ENCODE measurements at places on chromosomes 6 and 20.

- no peak for DNase-seq
These were observed 38.0 kb downstream of the PHIP start for GRCh38 chr6:79040083-79040482.

- no peak for DNase-seq
These were observed 975 bp downstream of the BMP7 start for GRCh38 chr20:57265336-57265996.

DNA sequence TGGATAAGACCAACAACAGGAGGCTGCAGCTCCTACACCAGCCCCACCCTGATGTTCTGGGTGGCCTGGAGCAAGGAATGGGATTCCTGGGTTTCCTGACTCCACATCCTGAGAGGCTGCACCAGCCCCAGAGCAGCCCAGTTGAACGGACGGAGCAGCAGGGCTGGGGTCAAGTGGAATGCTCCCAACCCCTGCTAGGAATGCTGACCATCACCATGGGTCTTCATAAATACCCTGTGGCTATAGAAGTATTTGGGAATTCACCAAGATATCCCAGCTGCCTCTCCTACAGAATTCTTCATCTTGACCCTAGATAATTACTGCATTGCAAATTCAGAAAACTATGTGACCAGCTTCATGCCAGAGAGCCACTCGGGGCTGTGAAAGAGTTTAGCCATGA lies 180.3 kb downstream of the THBS2 start:
- DNase-seq: peak; percentile 93

DNA sequence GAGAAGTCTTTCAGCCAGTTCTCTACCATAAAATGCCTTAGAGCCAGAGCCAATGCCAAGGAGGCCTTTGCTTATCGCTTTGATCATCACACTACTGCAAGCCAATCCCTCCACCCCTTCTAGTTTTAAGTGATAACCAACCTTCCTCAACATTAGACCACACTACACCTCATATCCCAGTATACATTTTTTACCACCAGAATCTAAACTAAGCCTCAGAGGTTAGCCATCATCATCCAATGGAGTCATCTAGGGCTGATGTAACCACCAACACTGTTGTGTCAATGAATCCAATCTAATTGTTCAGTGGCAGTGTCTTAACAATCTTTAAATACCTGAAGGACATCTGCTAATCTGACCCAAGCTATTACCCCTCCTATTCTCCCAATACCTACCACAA lies 6.4 kb downstream of the ZUP1 start:
- no peak for DNase-seq

- DNase-seq: peak; percentile 29
These were observed 194.8 kb downstream of the COL9A1 start for GRCh38 chr6:70107852-70108629.

DNA sequence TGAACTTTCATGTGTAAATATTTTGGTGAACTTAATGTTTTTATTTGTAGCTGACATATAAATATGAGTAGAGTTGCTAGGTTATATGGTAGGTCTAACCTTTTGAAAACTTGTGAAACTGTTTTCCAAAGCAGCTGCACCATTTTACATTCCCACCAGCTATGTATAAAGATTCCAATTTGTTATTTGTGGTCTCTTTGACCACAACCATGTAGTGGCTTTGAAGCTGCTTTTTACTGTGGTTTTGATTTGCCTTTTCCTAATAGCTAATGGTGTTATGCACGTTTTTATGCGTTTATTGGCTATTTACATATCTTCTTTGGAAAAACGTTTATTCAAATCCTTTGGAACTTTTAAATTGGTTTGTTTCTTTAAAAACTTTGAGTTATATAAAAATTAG lies 10.3 kb downstream of the CST3 start:
- DNase-seq: no peak

DNA sequence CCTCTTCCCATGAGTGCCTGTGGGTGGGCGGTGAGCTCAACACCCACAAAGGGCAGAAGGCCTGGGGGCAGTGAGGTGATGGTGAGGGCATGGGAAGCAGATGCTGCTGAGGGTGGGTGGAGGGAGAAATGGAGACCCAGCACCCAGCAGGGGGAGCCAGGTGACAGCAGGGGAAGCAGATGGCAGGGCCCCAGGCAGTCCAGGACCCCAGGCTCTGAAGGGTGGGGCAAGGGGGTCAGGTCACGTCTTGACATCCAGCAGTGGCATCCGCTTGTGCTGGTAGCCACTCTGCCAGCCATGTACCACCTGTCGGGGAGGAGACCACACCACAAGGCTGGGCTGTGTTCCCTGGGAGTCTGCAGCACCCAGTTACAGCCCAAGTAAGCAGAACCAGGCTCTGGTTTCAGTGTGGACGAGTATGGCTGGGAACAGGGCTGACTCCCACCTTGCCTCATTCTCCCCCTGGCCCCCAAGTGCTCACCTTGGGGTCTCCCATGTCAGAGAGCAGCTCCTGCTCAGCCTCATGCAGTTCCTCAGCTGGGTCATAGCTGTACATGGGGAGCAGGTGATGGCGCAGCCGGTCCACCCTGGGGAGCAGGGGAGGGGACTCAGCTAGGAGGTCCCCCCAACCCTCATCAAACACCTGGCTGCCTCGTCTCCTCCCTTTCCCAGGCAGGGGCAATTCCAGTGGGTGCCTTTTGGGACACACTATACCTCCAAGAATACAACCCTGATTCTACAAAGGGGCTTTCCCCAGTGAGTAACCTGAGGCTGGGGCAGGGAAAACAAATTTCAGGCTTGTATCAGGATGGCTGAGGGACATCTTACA lies 2.0 kb downstream of the SMIM29 start:
- no peak for DNase-seq

- DNase-seq: no peak
These were observed 43.9 kb upstream of the QKI start for GRCh38 chr6:163370464-163371117.

DNA sequence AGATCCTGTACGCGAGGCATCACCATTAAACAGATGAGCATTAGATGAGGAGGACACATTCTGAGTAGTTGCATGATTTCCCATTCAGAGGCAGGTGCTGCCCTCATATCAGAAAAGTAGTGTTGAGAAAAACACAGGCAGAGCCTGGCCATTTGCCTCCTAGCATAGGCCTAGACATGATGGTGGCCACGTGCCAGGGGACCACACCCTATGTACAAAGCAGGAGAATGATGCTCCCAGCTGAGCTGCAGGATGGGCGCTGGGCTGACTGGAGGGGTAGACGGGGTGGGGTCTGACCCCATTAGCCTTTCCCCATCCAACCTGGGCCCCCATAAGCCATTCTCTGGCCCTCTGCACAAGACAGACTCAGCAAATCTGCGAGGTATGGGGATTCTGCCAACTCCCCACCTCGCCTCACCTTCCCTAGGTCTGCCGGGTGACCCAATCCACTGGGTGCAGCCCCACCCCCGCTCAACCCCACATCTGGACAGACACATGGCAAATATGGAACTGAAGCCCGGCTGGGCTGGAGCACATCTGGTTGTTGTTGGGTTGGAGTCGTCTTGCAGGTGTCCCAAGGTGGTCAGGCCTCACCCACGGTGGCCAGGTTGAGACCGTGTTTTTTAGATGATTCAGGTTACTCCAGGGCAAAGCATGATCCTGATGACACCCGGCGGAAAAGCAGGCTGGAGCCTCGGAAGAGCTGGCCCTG lies 13.9 kb downstream of the PI16 start:
- DNase-seq: no peak

DNA sequence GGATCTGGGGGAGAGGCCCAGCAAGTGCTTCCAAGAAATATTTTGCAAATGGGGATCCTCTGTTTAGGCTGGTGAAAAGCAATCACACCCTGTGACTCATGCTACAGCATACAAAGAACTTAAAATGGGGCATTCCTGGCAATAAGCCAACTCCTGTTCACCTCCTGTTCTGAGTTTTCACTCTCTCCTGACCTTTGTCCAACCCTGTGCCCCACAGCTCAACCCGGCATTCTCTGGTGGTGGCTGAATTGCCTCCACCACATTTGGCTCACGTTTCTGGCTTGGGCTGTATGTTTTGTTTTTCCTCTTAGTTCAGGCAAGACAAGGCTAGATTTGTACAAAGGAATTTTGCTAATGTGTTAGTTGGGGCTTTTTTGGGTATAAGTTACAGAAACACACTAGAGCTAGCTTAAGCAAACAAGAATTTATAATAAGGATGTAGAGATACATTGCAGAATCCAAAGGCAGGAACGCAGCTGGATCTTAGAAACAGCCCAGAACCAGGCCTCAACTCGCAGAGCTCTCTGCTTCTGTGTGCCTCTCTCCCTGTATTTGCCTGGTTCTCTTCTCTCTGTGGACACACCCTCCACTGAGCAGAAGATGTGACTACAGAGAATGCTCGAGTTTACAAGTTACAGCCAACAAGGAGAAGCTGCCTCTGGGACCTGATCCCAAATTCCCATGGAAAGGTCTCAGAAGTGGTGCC lies 9.4 kb downstream of the ABCC10 start:
- peak; percentile 77 for DNase-seq

- DNase-seq: no peak
These were observed 25.0 kb downstream of the KCNB1 start for GRCh38 chr20:49457444-49457843.

- peak; percentile 87 for DNase-seq
These were observed 42.3 kb downstream of the SLC22A23 start for GRCh38 chr6:3414327-3415081.

DNA sequence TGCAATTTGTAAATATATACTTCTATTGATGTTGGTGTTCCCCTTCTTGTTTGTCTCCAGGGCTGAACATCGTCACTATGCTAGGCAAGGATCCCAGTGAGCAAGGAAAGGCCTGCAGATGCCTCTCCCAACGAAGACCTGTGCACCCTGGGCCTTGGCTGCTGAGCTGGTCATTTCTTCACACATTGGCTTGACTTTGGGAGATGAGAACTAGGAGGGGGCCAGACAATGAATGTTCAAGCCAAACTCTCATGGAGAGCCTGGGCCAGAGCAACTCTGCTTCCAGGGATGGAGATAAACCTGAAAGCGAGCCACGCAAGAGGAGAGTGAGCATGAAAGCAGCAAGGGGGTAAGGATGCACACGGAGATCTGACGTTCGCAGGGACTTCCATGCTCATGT lies 104.0 kb downstream of the CLIC5 start:
- no peak for DNase-seq

DNA sequence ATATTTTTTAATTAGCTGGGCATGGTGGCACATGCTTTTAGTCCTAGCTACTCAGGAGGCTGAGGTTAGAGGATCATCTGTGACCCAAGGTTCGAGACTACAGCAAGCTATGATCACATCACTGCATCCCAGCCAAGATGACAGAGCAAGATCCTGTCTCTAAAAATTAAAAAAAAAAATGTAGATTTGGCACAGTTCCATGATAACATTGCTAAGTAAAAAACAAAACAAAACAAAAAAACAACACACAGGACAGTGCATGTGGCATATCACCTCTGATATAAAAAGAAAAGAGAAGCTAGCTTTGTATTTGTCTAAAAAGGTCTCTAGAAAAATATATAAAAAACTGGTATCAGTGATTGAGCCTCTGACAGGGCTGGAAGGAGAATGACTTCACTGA lies 24.6 kb downstream of the RNF24 start:
- DNase-seq: no peak

DNA sequence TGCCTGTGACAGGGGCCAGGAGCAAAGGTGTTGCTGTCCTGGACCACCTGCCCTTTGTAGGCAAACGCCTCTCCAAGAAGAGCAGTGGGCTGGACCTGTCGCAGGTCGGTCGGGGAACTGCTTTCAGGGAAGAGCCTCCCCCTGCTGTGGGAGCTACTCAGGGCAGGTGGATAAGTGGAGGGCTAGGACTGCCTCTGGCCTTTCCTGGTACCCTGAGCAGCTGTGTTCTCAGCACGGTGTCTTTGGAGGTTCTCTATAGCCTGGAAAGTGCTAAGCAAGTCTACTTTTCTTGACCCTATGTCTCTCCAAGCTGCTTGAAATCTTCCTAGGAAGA lies 35.0 kb downstream of the BPIFB1 start:
- DNase-seq: no peak

DNA sequence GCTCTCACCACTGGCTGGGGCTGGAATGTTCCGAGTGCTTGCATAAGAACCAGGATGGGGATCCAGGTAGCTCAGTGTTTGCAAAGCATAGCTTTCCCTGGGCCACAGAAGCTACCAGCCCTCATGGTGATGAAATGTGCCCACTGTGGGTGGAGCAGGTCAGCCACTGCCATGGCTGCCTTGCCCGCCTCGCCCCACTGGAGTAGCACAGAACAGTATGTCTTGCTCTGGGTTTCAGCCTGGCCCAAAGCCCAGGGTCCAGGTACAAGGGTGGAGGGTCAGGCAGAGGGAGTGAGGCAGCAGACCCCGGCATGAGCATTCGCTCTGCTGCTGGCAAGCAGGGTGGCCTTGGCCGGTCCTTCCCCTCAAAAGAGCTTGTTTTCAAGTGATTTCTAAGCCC lies 34.7 kb downstream of the KCNK17 start:
- no peak for DNase-seq

DNA sequence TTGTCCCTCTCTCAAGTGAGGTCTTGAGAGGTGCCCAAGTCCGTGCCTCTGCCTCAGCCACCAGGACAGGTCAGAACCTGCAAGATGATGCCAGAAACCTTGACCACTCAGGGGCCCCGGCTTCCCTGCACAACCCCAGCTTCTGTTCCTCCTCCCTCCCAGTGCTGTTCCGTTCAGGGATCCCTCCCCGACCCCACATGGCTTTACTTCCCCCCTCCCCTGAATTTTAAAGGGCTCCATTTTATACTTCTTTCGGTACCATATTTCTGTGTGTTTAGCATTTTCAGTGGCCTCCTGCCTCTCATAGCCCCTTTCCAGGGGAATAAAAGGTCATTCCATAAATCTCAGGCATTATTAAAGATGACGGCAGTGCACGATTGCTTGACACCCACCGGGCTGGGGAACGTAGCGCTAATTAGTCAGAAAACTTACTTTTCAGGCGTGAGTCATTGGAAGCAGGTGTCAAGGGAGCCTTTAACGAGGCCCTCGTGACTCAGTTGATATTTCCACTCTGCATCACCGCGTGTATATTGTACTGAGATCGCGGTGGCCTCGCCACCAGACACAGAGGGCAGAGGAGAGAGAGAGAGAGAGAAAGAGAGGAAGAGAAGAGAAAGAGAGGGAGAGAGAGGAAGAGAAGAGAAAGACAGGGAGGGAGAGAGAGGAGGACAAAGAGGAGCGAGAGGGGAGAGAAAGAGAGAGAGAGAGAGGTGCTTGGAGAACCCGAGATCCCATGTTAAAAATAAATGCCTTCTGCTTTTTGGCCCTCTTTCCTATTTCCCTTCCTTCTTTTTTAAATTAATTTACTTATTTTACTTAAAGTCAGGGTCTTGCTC lies 21.3 kb downstream of the KCNG1 start:
- DNase-seq: peak; percentile 32

All from A172 (cell line).